ENCODE measurements at places on chromosomes 2 and 18. TPM values are rescaled to one million over a fixed set of nuclear protein-coding genes. Genes with fewer than 3 reads are reported as not detected.

Gene CCDC102B
- 0.81 TPM for total RNA-seq

Gene CD207
- not detected for total RNA-seq

Gene SATB2
- total RNA-seq, result 2.9 TPM

Gene CD8A
- total RNA-seq, result 0.32 TPM

Gene RAMP1
- total RNA-seq, result 0.15 TPM

Gene AP1S3
- total RNA-seq, result 28.6 TPM

Gene STPG4
- not detected for total RNA-seq

Gene MEP1B
- 0.10 TPM for total RNA-seq

Gene CDH19
- total RNA-seq, result 0.38 TPM

Gene DOK6
- not detected for total RNA-seq

Gene IMPA2
- 93.6 TPM for total RNA-seq

Gene GPATCH11
- total RNA-seq, result 12.8 TPM

Gene CDH7
- total RNA-seq, result not detected

Gene CDKL4
- total RNA-seq, result not detected

Gene GRB14
- 5.0 TPM for total RNA-seq

Gene TMEM150A
- total RNA-seq, result 14.7 TPM

Gene HS1BP3
- 48.9 TPM for total RNA-seq

Gene GALM
- 22.0 TPM for total RNA-seq

Gene BOK
- 27.7 TPM for total RNA-seq

Gene CD226
- total RNA-seq, result 0.13 TPM

Gene UBE2E3
- total RNA-seq, result 71.7 TPM

Gene SIX3
- 2.9 TPM for total RNA-seq

Gene UGT1A10
- not detected for total RNA-seq

Gene TUBA3E
- total RNA-seq, result 4.6 TPM

Gene MAP3K19
- total RNA-seq, result not detected

Gene DPP4
- total RNA-seq, result 1.1 TPM

Gene AKAIN1
- not detected for total RNA-seq

Gene SKOR2
- total RNA-seq, result not detected

Gene EMX1
- 0.12 TPM for total RNA-seq

Gene CD8B2
- not detected for total RNA-seq

Gene SP140
- 0.16 TPM for total RNA-seq

Gene CYTIP
- total RNA-seq, result 0.22 TPM

All from A549 treated with Hydrocortisone at 1 μM for 4 hours (cell line).